Large intestine (tissue), 12 donors: ENCODE measurements at places on chromosomes 11 and 22. TPM values are rescaled to one million over a fixed set of nuclear protein-coding genes. Genes with fewer than 3 reads are reported as not detected.

The NPAT gene
- polyA plus RNA-seq: 12.4 TPM

The ARHGAP8 gene
- polyA plus RNA-seq: 16.2 TPM

The GRIA4 gene
- polyA plus RNA-seq: 7.3 TPM

The TMEM121B gene
- polyA plus RNA-seq: 1.1 TPM

The RAG2 gene
- polyA plus RNA-seq: 0.19 TPM

The P2RX6 gene
- polyA plus RNA-seq: 1.4 TPM

DNA sequence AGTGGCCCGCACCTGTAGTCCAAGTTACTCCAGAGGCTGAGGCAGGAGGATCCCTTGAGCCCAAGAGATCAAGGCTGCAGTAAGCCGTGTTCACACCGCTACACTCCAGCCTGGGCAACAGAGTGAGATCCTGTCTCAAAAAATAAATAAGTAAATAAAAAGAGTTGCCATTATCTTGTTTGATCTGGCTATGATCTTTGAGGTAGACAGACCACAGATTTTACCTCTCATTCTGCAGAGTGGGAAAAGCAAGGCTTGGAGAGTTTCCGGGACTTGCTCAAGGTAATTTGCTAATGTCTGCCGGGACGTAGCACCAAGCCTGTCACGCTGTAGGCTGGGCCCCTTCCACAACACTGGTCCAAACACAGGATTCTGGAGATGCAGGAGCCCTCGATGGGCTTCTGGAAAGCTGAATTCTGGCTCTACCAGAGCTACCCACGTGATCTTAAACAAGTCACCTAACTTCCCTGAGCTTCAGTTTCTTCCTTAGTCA, 6.8 kb downstream of the GRAP2 start:
- no peak for DNase-seq

- peak; percentile 57 for DNase-seq
Measured at GRCh38 chr11:114257621-114258558, 38.3 kb upstream of the NNMT start.

DNA sequence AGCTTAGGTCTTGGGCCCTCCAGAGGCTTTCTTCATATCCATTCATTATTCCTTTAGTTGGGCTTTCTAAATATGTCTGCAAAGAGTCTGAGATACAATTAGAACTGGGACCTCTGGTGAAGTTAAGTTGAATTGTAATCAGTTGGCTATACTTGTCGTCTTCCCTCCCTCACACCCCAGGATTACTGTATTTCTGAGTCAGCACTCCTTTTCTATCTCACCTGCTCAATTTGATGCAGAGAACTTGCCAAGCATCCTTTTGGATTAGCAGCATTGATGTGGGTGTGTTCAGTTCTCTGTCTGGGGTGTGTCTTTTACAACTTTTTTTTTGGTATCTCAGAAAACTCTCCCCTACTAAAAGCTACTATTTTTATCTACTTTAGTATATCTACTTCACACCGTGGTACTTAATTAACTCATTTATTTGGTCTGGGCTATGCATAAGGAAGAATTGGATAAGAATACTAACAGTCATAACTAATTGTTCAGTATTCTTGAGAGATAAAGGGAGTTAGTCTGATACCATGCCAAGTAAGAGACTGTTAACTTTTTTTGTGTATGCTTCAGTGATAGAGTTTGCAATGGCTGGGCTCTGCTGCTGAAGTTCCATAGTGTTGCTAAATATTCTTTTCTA, 15.1 kb downstream of the CTNND1 start:
- DNase-seq: no peak

DNA sequence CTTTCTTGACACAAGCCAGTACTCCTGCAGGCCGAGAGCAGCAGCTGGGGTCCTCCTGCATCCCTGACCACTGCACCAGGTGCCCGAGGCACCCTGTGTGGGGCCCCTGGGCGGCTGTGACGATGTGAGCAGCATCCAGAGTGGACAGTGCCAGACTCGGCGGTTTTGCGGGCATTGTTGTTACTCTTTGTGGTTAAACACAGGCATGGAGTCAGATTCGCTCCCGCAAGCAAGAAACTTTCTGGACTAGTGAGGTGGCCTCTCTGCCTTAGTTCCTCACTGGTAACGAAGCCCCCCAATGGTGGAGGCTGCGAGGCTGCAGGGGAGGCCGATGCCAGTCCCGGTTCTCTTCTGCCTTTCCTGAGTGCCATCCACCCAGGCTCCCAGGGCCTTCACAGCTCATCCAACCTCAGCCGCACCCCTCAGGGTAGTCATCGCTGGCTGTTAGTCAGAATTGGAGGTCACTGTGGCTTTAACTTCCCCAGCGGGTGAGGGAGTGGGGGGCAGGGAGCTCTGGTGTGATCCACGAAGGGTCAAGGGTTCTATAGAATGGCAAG, 3.7 kb upstream of the CLDN5 start:
- DNase-seq: no peak

- DNase-seq: peak; percentile 31
Measured at GRCh38 chr22:20569059-20570058, 61.9 kb downstream of the MED15 start.

DNA sequence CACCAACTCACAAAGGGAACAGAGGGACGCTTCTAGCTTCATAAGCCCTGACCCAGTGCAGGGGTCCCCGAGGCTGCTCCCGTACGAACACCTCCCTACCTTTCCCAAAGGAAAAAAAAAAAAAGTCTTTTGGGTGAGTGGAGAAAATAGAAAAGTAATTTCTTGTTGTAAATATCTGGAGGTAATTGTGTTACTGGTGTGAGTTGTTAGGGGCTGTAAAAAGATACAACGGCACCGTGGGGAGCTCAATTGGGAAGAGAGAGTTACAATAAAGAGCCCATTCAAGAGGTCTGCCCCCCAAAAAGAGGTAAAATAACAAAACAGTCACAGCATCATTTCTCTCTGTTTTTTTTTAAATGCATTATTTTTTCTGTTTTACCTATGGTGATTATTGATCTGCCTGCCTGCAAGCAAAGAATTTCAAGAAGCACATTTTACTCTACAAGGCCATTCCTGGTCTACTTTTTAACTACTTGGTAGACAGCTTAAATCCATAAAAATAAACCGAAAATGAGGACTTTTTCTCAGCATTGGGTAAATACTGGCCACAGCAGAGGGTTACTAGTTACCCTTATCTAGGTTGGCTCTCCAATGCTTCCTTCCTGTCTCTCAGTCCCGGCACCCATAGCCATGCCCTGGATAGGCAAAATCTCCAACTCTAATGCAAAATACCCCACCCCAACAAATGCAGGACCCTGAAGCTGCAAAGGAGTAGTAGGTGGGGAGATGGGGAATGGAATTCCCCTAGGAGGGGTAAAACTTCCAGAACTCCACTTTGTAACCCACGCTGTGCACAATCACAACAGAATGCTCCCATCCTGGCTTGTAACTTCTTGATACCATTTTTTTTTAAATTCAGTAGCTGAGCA, 3.1 kb downstream of the PAX6 start:
- DNase-seq: no peak

DNA sequence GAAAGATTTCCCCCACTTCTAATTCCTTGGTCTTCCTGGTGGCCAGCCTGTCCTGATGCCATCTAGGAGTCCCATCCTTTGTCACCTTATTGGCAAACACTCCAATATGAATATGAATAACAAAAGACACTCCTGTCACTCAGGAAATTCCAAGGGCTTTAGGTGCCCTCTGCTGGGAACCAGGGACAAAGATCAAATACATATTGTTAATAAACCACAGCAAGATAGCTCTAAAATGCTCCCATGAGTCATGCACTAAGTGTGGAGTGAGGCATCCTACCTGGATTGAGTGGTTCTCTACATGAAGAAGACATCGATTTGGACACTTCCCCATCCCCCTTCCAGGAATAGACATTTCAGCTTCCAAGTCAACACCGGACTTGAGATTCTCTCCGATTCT, 823.6 kb downstream of the TBC1D22A start:
- no peak for DNase-seq

DNA sequence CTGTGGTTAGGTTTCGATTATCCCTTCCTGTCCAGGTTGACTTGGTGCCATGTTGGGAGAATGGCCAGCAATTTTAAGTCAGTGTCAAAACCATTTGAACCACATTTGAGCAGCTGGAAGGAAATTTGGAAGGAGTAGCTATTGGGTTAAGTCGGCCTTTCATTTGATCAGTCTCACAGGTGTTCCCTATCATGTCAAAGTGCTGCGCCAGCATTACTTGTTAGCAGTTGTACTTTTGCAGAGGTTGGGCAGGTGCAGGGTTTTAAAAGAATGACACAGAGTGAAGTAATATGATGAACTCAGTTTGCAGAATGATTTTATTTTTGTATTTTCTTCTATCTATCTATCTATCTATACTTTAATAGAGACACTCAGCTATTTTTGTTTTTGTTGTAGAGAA, 6.4 kb upstream of the TYMP start:
- DNase-seq: no peak

DNA sequence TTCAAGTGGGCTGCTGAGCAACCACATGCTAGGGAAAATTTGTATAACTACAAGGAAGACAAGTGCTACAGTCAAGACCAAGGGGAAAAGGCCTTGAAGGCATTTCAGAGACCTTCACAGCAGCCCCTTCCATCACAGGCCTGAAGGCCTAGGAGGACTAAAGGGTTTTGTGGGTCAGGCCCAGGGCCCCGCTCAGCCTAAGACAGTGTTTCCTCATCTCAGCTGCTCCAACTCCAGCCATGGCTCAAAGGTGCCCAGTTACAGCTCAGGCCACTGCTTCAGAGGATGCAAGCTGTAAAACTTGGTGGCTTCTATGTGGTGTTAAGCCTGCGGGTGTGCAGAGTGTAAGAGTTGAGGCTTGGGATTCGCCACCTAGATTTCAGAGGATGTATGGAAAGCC, 260.5 kb downstream of the NXPE2 start:
- DNase-seq: no peak

GRCh38 chr11:13941775-13942174, 20.7 kb upstream of the SPON1 start:
- DNase-seq: no peak

- no peak for DNase-seq
Measured at GRCh38 chr11:117479372-117479771, 151.7 kb downstream of the CEP164 start.

DNA sequence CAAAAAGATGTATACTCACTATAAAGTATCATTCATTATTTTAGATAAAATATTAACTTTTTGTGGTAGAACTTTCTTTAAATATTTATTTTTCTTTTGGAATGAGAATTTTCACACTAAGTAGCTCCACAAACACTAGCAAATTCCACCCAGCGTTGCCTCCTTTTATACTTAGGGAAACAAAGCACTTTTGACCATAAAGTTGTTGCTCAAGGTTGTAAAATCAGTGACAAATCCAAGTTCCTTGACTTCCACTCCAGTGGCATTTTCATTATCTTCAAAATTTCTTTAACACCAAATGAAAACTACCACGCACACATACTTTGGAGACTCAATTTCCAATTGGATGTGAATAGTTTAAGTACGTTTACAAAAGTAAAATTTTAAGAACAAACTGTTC, 431.2 kb downstream of the DLG2 start:
- no peak for DNase-seq

DNA sequence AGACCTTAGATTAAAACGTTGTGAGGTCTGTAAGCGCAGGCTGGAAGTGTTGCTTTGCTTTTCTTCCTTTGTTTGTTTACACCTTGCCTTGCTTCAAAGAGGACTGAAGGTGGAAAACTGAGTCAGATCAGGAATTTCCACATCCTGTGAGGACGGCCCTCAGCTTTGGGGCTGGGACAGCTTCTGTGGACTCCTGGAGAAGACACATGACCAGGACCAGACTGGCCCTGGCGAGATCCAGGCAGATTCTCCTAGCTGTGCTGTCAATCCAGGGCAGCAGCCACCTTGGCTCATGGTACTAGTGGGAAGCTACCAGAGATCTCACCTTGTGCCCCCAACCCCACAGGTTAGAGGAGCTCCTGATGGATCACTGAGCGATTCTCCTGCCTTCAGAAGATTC, 1461.9 kb downstream of the TBC1D22A start:
- no peak for DNase-seq

GRCh38 chr11:61287338-61287977, 7.7 kb downstream of the VWCE start:
- no peak for DNase-seq

- DNase-seq: no peak
Measured at GRCh38 chr22:17105143-17106129, 15.7 kb downstream of the TMEM121B start.

DNA sequence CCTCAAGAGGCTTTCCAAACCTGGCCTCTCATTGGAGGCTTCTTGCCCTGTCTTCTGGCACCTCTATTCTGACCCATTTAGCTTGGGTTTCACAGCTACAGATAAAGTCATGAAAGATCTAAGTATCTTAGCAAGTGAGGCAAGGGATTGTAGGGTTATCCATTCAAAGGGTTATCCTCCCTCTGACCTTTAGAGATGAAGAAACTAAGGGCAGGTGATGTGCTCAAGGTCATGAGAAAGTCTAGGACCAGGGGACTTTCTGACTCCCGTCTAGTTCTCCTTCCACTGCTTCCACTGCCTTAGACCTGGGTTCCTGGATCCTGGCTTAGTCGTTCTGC, 7.2 kb downstream of the PHOX2A start:
- DNase-seq: no peak

- DNase-seq: no peak
Measured at GRCh38 chr11:1647901-1648652, 18.5 kb downstream of the KRTAP5-5 start.

GRCh38 chr11:35927682-35928081, 16.2 kb upstream of the LDLRAD3 start:
- peak; percentile 85 for DNase-seq

GRCh38 chr11:126136507-126136906, 73.8 kb upstream of the CDON start:
- DNase-seq: no peak

DNA sequence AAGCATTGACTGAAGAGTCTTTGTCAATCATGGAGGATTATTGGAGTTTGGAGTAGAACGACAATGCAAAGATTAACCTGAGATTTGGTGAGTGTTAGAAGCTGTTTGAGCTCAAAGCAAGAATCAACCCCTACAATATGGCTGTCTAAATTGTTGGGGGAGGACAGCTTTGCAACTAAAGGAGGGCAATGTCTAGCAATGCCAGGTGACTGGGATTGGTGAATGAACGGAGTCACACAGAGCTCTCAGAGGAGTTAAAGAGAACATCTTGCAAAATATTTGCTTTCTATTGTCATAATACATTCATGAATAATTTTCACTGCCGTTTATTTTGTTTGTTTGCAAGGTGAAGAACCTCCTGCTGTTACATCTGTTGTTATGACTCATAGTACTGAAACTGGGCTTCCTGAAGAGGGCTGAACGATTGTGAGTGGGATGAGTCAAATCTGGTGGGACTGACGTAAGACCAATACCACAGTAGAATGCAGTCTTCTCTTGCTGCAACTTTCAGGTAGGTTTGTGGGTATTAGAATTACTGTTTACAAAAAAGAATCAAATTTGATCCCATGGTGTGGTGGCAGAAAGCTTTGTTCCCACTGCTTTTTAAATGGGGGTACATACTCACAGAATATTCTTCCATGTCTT, 281.9 kb downstream of the CADM1 start:
- DNase-seq: no peak
